ENCODE measurements at places on chromosomes 1 and 21. TPM values are rescaled to one million over a fixed set of nuclear protein-coding genes. Genes with fewer than 3 reads are reported as not detected.
A peak's percentile ranks its signal among the peaks of the same experiment; 100 is the strongest.

Gene TEDDM1
- not detected for total RNA-seq

- peak; percentile 91 for DNase-seq
Observed at GRCh38 chr1:50348449-50349241, 74.6 kb downstream of the DMRTA2 start.

GRCh38 chr1:11046270-11046566, 821 bp downstream of the MASP2 start:
- no peak for DNase-seq

Gene PLA2G2C
- not detected for total RNA-seq

Gene BMP8B
- total RNA-seq, result not detected
